ENCODE measurements at places on chromosomes 1 and 21. TPM values are rescaled to one million over a fixed set of nuclear protein-coding genes. Genes with fewer than 3 reads are reported as not detected.

DNA sequence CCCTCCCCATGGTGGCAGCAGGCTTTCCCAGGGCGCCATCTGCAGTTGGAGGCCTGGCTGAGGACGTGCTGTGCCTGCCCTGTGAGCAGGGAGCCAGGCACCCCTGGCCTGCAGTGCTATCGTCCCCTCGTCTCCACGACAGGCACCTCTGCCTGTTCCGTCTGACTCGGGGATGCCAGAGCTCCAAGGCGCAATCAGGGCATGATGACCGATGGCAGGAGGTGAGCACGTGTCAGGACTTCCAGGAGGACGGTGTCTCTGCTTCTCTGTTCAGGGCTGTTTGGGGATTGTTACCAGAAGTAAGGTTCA is 125.2 kb downstream of the PCBP3 start:
- DNase-seq = no peak

The ADCY10 gene
- total RNA-seq = 0.32 TPM

The FHAD1 gene
- total RNA-seq = not detected

GRCh38 chr1:156652131-156652991 is 10.4 kb downstream of the BCAN start:
- no peak for DNase-seq

The RUNX3 gene
- 71.4 TPM for total RNA-seq

DNA sequence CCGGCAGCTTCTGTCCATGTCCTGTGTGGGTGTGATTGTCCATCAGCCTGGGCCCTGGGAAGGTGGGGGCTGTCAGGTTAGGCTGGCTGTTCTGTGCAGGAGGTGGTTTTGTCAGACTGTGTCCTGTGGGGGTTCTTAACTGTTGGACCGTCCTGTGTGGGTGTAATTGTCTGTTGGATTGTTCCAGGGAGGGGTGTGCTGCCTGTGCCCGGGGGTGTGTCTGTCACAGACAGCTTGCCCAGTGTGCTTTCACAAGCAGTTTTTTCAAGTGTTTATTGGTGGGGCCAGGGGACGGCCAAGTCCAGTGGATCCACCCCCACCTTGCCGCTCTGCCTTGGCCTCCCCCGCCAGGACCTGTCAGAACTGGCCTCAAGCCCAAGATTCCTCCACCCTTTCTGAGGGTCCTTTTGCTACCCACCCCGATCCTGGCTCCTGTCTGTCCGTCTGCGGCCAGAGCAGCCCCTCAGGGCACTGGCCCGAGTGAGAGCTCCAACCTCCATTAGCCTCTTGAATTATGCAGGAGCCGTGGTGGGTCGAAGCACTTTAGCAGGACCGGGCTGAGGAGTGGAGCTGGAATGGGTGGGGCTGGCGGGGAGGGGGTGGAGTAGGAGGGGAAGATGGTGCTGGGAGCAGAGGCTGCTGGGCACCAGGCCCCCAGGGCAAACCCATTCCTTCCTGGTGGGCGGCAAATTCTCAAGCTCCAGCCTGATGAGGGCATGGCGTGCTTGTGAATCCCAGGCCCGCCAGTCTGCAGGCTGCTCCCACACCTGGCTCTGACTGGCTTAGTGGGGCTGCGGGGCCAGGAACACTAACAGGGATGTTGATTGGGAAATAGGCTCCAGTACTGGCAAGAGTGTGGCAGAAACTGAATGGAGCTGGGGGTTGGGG is 47.2 kb downstream of the PTPRF start:
- DNase-seq = no peak

DNA sequence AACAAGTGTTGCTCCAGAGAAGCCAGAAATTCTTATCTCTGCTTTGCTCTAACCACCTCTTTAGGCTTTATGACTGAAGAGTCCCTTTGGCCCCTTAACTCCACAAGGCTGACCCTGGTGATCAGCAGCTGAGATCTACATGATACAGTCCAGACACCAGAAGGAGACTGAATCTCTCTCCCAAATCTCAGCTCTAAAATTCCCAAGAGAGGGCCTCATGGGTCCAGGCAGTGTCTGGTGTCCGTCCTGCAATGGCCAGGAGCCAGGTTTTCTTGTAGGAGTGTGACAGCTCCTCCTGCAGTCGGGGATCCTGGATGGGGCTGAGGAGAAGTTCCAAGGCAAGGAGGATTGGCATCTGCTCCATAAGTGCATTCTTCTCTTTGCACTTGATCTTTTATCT is 35.3 kb downstream of the L1TD1 start:
- DNase-seq = no peak

DNA sequence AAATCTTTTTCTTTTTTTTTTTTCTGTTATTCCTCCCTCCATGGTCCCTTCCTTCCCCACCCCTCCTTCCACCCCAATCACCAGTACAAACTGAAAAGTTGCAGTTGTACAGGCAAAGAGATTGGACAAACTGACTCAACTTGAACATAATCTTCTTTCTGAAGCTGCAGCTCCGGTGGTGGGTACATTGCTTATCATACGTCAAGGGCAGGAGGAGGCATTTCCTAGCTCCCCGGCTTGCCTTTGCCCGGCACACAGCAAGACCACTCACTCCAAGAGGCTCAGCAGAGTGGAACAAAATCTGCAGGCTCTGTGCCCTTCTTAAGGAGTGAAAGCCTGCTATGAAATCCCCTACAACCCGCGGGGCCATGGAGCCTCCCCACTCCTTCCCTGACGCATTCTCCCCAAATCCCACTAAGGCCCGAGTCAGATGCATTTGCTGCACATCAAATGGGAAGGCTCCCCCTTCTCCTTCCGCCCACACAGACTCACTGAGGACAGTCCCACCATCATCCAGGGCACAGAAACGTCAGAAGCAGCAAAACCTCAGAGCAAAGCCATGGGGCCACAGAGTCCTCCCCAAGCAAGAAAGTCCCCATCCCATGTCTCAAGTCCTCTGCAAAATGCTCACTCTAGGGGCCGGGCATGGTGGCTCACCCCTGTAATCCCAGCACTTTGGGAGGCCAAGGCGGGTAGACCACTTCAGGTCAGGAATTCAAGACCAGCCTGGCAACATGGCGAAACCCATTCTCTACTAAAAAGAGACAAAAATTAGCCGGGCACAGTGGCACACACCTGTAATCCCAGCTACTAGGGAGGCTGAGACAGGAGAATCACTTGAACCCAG is 45.9 kb downstream of the SYF2 start:
- no peak for DNase-seq

- no peak for DNase-seq
Observed at GRCh38 chr1:242002072-242002471, 3.2 kb upstream of the MAP1LC3C start.

- DNase-seq = no peak
Observed at GRCh38 chr1:235631816-235632215, 17.8 kb downstream of the GNG4 start.

- DNase-seq = no peak
Observed at GRCh38 chr1:20108366-20109123, 10.8 kb downstream of the PLA2G2D start.

The MASP2 gene
- not detected for total RNA-seq

All from naive thymus-derived CD4-positive, alpha-beta T cell (primary cell).